ENCODE measurements at places on chromosomes 12 and 14. TPM values are rescaled to one million over a fixed set of nuclear protein-coding genes. Genes with fewer than 3 reads are reported as not detected.
A peak's percentile ranks its signal among the peaks of the same experiment; 100 is the strongest.

The CSRP2 gene
- total RNA-seq = 40.8 TPM

The PTGDR gene
- 3.1 TPM for total RNA-seq

The SCYL2 gene
- 41.7 TPM for total RNA-seq

The ZBTB39 gene
- total RNA-seq = 6.6 TPM

The TMEM30B gene
- total RNA-seq = 20.4 TPM

The MANSC4 gene
- total RNA-seq = not detected

The HIF1A gene
- total RNA-seq = 358 TPM

The TAS2R8 gene
- total RNA-seq = not detected

The NGB gene
- total RNA-seq = not detected

DNA sequence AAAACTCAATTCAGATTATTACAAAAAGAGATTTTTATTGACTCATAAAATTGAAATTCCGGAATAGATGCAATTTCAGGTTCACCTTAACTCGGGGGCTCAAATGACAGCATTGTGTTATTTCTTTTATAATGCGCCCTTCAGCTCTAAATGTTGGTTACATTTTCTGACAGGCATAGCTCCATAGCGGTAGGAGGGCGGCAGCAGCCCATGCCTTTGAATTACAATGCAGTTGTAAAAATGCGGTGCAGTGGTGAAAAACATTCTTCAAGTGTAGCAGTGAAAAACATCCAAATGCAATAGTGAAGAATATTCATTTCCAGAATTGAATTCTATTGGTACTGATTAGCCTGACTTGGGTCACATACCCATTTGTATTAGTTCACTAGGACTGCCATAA lies 215.3 kb upstream of the PKP2 start:
- no peak for DNase-seq

GRCh38 chr12:77256956-77257355 lies 191.6 kb upstream of the E2F7 start:
- DNase-seq = peak; percentile 0

DNA sequence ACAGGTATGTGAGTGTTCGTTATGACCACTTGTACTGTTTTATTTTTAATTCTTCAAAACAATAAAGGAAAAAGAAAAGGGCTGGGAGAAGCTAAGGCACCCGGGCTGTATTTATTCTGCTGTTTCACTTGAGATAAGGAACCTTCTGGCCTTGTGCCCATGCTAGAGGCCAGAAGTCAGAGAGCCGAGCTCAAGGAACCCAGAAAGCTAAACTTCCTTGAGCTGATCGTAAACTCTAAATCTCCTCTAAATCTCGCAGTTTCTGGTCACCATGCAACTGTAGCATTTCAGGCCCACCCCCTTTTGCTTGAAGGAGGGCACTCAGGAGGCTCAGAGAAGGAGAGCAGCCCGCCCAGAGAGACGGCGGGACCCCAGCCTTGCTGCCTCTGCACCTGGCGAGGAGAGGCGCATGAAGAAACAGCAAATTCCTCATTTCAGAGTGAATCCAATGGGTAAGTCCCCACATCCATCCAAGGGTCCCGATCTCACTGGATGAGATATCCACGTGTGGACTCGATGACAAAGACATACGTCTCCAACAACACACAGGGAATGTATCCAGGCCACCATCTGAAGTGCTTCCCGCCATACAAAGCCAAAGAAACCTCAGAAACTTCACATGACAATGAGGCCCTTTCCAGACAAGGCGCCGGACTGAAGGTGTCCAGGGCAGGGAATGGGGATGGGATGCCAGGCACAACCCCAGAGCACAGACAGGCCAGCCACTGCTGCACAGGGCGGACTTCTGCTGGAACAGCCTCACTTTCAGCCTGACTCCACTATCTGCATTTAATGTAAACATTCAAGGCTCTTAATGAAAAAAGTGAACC lies 14.6 kb downstream of the CCDC88C start:
- no peak for DNase-seq

DNA sequence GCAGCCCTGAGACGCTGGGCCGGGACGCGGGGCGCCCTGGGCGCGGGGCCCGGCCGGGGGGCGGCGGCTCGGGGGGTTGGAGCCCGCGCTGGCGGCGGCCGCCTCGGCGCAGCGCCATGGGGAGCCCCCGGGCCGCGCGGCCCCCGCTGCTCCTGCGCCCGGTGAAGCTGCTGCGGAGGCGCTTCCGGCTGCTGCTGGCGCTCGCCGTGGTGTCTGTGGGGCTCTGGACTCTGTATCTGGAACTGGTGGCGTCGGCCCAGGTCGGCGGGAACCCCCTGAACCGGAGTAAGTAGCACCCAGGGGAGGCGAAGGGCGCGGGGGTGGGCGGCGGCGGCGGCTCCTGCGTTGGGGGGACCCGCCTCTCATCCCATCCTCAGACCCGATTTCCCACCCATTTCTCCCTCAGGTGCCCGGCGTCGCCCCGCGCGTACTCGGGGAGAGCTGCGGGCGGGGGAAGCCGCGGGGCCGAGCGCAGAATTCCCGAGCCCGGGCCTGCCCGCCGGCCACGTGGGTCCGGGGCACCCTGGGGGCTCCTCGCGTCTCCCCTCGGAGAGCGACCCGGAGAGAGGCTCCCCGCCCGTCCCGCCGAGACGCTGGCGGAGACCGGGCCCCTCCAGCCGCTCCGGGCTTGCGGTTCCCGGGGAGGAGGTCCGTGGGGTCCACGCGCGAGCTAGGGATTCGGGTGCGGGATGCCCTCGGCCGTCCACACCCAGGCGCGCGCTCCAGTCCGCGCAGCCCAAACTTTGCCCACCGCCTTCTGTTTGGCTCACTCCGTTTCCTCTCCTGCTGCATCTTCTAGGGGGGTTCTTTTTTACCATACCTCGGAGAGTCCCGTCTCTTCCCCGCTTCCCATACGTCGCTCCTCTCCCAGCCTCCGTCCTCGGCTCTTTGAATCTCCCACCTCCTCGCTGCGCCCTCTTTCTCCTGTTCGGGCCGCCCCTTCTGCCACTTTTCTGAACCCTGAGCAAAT lies 807 bp downstream of the B4GALNT3 start:
- DNase-seq = no peak

GRCh38 chr12:128387811-128388422 lies 120.9 kb downstream of the TMEM132C start:
- DNase-seq = peak; percentile 73

GRCh38 chr12:68012712-68013111 lies 23.5 kb downstream of the IFNG-AS1 start:
- no peak for DNase-seq

GRCh38 chr12:124264089-124264795 lies 30.7 kb upstream of the RFLNA start:
- DNase-seq = no peak

DNA sequence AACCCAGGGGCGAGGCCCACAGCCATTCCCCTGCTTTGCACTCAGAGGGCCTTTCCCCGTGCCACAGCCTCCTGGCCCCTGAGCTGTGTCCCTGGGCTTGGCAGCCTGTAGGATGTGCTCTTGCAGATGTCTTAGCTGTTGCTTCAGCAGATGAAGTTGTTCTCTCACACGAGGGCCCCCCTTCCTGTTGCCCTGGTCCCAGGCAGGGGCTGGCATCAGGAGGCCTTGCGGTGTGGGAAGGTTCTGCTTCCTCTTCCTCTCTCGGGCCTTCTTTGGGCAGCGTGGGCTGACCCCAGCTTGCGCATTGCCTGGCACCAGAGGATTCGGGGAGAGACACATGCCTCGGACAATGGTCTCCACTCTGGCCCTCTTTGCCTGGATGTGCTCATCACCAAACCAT lies 12.7 kb downstream of the PROX2 start:
- no peak for DNase-seq

GRCh38 chr14:76181546-76181945 lies 29.8 kb downstream of the GPATCH2L start:
- DNase-seq = no peak

DNA sequence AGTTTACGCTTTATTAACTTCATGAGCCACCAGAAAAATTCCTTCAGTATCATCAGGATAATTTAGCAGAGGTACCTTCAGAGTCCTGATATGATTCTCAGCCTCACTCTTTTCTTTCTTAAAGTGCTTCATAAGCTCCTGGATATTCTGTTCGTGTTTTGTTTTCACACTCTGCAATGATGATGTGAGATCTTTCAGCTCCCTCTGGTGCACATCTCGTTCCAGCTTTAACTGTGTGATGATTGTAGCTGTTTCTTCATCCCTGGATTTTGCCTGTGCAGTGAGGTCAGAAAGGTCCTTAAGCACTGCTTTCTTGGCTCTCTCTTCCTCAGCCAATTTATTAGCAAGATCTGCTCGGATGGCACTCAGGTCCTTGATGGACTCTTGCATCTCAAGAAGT lies 156.7 kb downstream of the CEP128 start:
- DNase-seq = no peak

GRCh38 chr14:81797315-81797714 lies 263.7 kb upstream of the SEL1L start:
- no peak for DNase-seq

Data from kidney (tissue), 22 donors.